CD4-positive, alpha-beta T cell treated with Interleukin-17A for 4 hours (primary cell): ENCODE measurements at places on chromosomes 5 and 9.

GRCh38 chr5:153919161-153919560 lies 119.5 kb downstream of the FAM114A2 start:
- DNase-seq = no peak

- DNase-seq = no peak
Measured at GRCh38 chr5:71743155-71743554, 24.1 kb downstream of the CARTPT start.

- DNase-seq = no peak
Measured at GRCh38 chr9:12930906-12931305, 156.1 kb downstream of the LURAP1L start.

DNA sequence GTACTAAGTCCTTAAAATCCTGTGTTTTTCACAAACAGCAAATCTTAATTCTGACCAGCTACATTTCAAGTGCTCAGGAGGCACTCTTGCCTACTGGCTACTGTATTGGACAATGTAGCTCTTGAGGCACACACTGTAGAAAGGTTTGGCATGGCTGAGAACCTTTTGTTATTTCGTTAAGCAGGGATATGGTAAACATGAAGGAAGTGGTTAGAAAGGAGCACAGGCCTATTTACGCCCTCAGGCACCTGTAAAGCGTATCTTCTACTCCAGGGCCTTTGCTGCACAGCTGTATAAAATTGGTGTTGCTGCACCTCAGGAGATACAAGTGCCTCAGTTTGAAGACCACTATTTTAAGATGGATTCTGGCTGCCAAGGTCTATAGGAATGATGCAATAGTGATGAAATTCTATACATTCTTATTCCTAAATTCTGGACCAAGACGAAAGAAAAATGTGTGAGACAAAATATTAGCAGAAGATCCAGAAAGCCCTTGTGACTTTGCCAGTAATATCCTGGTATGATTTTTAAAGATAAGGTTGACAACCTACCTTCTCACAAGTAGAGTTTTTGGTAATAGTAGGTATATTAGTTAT lies 9.3 kb upstream of the OTULIN start:
- DNase-seq = no peak

GRCh38 chr5:1959725-1960581 lies 77.2 kb upstream of the IRX4 start:
- no peak for DNase-seq

DNA sequence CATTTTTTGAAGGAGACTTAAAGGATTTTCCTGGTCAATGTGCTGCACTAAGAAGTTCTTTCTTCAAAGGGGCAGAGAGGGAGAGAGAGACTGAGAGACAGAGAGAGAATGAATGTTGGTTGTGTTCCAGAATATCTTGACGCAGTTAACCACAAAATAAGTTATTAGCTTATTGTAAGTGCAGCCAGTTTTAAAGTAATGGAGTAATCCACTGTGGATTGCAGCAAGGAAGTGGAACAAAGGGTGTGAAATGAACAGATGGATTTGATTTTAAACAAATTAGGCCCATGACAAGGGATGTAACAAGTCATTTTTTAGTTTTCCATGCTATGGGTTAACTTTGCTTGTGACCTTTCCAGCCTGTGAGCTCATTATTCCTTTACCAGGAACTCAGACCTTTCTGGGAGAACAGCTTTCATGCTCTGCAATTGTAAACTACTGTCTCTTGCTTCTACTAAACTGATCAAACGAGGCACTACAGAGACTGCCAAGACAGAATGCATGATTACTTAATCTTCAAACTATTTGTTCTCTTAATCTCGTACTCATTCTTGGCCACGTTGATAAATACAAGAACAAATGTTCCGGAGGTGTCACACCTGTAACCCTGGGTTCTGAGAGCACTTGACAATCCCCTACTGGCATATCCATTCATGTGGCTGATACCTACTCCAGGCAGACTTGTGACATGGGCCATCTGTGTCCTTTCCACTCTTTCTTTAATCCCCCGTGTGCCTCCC lies 131.1 kb downstream of the TLE1 start:
- DNase-seq = no peak

GRCh38 chr5:133819977-133820471 lies 148.4 kb downstream of the C5orf15 start:
- DNase-seq = no peak
